ENCODE measurements at places on chromosomes 3 and 15.
A peak's percentile ranks its signal among the peaks of the same experiment; 100 is the strongest.

- DNase-seq: no peak
Observed at GRCh38 chr15:38190501-38190900, 62.1 kb upstream of the SPRED1 start.

DNA sequence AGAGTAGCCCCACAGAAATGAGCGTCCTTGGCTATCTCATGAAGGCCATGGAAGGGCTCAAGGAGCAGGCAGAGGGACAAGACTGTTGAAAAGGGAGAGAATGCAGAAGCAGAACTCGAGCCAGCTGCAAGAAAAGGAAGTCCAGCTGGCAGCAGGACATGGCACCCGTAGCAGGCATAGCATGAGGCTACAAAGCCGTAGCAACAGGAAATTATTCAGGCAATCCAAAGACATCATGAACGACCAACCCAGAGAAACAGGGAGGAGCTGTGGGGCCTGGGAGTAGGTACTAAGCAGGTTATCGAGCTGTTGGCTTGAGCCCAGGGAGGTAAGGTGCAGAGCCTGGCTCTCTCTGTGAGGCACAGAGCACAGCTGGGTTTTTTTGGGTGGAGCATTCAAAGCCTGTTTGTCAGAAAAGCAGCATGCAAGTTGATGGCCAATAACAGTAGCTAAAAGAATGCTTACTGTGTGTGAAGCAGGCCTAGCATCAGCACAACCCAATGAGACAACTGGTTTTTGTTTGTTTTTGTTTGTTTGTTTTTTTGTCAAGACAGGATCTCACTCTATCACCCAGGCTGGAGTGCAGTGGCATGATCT lies 144.0 kb upstream of the SMAD3 start:
- no peak for DNase-seq

DNA sequence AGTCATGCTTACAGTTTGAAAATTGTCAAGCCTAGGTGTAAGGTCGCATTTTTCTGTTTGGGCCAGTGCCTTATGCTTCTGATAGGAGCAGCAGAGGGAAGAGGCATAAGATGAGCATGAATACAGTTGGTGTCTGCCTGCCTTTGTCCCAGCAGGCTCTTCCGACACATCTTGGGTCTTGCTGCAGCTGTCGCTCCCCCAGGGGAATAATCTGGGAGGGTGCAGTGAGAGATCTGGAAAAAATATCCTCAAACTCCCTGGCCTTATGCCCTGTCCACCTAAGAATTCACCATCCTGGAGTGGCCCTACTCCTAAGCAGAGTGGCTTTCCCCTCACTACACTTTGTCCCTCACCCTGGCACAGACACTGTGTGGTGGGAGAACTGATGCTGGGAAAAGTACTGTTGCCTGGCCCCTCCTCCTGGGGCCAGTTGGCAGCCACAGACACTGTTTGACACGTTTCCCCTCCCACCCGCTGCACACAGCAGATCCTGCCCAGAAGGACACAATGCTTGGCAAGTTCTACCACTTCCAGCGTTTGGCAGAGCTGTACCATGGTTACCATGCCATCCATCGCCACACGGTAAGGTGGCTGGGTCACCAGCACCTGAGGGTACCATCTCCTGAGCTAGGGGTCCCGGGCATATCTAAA lies 21.1 kb upstream of the RHO start:
- DNase-seq: no peak

DNA sequence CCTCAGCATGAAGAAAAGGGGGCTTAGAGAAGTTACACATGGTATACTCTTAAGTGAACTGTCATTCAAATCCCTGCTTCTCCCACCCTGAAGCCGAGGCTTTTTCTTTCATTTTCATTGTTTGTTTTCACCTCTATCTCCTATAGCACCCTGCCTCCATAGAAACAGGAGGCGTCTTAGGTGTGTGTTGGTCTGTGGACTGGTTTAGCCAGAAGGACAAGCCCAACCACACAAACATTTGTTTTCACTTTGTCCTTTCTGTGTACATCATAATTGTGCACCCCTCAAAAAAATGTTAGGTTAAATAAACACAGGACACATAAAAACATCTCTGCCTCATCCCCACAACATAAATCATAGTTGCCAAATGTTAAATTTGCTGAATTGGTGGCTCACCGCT lies 73.3 kb upstream of the UBE2E2 start:
- DNase-seq: no peak

DNA sequence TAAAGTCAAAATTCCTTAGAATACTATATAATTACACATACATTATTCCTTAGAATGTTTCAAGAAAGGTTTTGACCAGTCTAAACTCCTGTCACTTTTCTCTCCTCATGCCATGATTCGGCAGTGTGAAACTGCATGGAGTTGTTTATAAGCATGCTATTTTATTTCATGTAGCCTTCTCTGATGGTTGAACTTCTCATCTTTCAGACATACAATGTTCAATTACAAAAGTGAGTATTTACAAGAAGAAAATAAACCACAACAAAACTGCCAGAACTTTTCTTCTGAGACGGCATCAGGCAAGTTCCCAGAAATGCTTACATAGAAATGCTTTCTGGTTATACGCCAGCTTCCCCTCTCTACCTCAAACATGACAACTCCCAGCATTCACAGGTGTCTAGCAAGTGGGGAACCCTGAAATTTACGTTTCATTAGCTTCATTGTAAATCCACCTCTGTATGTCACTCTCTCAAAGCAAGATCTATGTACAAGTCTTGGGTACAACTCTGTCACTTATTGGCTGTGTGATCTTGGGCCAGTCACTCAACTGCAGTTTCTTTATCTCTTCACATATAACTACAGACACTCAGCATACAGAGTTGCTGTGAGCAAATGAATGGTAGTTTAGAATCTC lies 42.7 kb downstream of the HDGFL3 start:
- DNase-seq: no peak

- DNase-seq: no peak
Observed at GRCh38 chr3:12613250-12613649, 50.7 kb downstream of the RAF1 start.

- DNase-seq: no peak
Observed at GRCh38 chr3:149473357-149474249, 894 bp upstream of the TM4SF4 start.

DNA sequence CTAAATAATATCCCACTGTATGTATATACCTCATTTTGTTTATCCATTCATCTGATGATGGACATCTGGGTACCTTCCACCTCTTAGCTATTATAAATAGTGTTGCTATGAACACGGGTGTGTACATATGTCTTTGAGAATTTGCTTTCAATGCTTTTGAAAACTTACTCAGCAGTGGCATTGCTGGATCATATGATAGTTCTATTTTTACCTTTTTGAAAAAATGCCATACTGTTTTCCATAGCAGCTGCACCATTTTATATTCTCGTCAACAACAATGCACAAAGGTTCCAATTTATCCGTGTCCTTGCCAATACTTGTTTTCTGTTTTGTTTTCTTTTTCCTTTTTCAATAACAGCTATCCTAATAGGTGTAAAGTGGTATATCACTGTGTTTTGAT lies 77.1 kb downstream of the PEAK1 start:
- no peak for DNase-seq

DNA sequence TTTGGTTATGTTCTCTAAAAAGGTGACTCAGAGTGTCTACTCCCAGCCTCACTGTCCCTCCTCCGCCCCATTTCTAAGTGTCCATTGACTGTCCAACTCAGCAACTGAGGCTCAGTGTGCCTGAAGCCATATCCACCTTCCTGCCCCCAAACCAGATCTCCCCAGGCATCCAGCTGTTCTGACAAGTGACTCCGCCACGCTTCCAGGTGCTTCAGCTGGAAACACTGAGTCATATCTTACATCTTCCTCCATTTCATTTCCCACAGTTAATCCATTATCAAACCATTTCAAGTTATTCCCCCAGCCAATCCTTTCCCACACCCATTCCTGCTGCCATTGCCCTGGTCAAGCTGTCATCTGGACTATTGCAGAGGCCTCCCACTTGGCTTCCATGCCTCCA lies 17.1 kb downstream of the MAGEF1 start:
- no peak for DNase-seq

DNA sequence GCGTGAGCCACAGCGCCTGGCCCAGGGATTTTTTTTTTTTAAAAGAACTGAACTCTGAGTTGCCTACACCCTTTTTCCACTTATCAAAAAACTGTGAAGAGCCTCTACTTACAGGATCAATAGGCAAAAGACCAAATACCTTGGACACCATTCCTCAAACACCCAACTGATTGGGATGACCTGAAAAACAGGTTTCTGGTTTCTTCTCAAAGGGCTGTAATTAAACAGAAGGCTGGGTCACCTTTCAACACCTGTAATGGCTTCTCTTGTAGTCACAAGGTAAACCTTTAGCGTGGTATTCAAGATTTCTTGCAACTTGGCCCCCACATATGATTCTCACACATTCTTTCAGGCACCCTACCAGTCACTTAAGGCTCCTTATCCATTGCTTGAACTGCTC lies 38.4 kb upstream of the PLXND1 start:
- no peak for DNase-seq

DNA sequence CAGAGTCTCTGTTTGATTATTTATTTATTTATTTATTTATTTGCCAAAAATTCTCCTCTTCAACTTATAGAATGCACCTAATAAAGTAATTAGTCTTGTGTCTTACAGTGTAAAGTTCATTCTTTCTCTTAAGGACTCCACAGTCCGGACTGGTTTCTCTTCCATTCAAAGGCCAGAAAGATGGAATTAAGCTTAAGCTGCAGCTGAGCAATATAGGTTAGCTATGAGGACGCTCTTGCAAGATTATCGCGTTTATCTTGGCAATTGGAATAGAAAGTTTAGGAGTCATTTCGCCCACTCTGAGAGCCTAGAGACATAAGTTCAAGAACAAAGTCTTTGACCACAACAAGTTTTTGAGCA lies 15.0 kb downstream of the TAGLN3 start:
- DNase-seq: no peak

- no peak for DNase-seq
Observed at GRCh38 chr3:120239644-120240043, 45.4 kb downstream of the GPR156 start.

GRCh38 chr3:98918586-98918985 lies 17.1 kb upstream of the DCBLD2 start:
- DNase-seq: no peak

DNA sequence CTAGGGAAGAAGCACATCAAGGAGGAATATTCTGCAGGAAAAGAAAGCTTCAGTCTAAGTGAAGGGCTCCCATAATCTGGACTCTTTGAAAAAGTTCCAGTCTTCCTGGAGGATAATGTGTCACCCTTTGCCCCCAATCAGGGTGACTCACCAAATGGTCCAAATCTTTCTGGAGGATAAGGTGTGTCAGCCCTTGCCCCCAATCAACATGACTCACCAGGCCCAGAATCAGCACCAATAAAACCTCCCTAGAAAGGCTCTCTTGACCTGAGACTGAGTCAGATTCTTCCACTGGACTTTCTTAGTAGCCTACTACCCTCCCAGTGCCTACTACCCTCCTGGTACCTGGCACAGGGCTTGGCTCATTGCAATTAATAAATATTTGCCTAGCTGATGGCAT lies 9.5 kb upstream of the ARL14 start:
- DNase-seq: no peak

DNA sequence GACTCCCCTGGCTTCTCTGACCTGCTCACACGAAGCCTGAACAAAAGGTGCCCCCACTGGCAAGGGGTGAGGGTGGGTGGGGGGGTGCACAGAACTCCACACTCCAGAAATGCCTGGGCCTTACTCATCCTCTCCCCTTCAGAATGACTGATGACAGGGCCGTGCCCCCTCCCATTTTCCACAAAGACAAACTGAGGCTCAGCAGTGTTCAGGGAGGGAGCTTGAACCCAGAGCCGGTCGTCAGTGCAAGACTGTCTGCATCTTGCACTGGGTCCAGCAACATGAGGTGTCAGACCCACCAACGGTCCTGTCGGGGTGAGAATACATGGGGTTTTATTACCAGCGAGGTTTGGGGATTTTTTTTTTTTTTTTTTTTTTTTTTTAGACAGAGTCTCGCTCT lies 15.3 kb downstream of the IGDCC3 start:
- DNase-seq: no peak

- no peak for DNase-seq
Observed at GRCh38 chr3:108887777-108888176, 65.2 kb downstream of the TRAT1 start.

- no peak for DNase-seq
Observed at GRCh38 chr3:107999215-107999775, 91.5 kb downstream of the CD47 start.

- peak; percentile 31 for DNase-seq
Observed at GRCh38 chr15:90664650-90665287, 52.4 kb upstream of the BLM start.

GRCh38 chr3:65168547-65168946 lies 480.7 kb upstream of the ADAMTS9 start:
- no peak for DNase-seq

DNA sequence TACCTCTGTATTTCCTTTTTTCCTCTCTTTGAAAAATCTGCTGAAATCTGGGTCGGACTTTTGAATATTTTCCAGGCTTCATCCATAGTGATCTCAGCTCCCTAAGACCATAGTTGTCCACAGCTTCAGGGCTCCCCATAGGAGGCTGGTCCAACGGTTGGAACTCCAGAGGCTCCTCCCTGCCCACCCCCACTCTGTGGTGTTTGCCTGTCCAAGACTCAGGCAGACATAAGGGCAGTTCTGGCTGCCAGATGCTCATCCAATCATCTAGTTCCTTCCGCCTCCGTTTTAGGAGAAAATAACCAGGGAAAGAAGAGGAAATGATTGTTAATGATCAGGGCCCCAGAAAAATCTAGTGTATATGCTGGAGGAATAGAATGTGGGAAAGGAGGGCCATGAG lies 27.9 kb upstream of the PRTG start:
- no peak for DNase-seq

- no peak for DNase-seq
Observed at GRCh38 chr3:96960661-96961330, 146.4 kb downstream of the EPHA6 start.

DNA sequence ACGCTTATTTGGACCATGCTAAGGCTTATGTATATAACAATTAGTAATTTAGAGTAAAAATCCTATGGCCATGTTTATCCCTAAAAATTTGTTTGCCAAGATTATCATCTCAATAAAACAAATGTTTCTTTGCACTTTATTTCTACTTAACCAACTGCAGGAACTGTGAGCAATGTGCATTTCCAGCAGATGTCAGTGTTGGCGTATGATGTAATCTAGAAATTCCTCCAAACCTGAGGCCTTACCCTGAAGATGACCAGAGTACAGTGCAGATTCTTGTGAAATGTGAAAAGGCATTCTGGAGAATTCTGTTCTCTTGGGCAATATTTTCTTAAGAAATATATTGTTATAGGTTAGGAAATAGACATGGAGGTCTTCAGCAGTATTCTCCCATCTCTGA lies 205.9 kb downstream of the MBNL1 start:
- DNase-seq: peak; percentile 43

DNA sequence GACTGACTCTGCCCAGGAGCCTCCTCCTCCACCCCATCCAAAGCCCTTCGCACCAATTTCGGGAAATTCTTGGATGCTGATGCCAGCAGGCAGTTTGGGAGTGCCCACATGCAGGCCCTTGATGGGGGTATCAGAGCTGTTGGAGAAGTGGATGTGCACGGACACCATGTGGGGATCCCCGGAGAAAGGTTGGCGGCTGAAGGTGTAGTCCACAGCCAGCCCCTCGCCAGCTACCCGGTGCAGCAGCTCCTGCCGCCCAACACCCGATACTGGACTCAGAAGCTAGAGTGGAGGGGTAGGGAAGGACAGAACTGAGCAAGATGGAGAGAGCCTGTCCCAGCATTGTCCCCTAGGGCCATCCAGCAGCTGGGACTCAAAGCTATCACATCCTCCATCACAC lies 15.5 kb upstream of the CPEB1 start:
- no peak for DNase-seq

Measured in endothelial cell (in vitro differentiated cells).